ENCODE measurements at places on chromosomes 7 and 10. TPM values are rescaled to one million over a fixed set of nuclear protein-coding genes. Genes with fewer than 3 reads are reported as not detected.

RBP4 gene
- 10.4 TPM for total RNA-seq

C7orf33 gene
- not detected for total RNA-seq

SLC18A3 gene
- total RNA-seq, result not detected

MICU1 gene
- total RNA-seq, result 62.7 TPM

CFAP46 gene
- 1.7 TPM for total RNA-seq

CALHM3 gene
- total RNA-seq, result 0.45 TPM

IFIT1B gene
- not detected for total RNA-seq

NAT16 gene
- total RNA-seq, result 0.17 TPM

TMEM213 gene
- total RNA-seq, result not detected

UTF1 gene
- total RNA-seq, result not detected

TUBB8 gene
- total RNA-seq, result 0.11 TPM

MAGI2 gene
- 0.45 TPM for total RNA-seq

SH3PXD2A gene
- 1.7 TPM for total RNA-seq

KIF11 gene
- total RNA-seq, result 44.0 TPM

ZSCAN21 gene
- 11.6 TPM for total RNA-seq

CCDC186 gene
- total RNA-seq, result 7.0 TPM

PVRIG gene
- total RNA-seq, result not detected

EGFR gene
- total RNA-seq, result 105 TPM

RASSF4 gene
- total RNA-seq, result 1.5 TPM

SH2D4B gene
- not detected for total RNA-seq

UBE2D1 gene
- total RNA-seq, result 26.2 TPM

PCLO gene
- 0.91 TPM for total RNA-seq

TRPV6 gene
- total RNA-seq, result not detected

GJD4 gene
- not detected for total RNA-seq

TMEM236 gene
- 0.08 TPM for total RNA-seq

KMT2E gene
- total RNA-seq, result 14.9 TPM

HOGA1 gene
- 1.1 TPM for total RNA-seq

PON1 gene
- 0.28 TPM for total RNA-seq

CARD11 gene
- total RNA-seq, result 1.3 TPM

NEBL gene
- total RNA-seq, result 2.7 TPM

IQUB gene
- total RNA-seq, result 0.13 TPM

PLAC9 gene
- not detected for total RNA-seq

AQP1 gene
- total RNA-seq, result 0.44 TPM

CUL1 gene
- total RNA-seq, result 52.4 TPM

TRIL gene
- total RNA-seq, result not detected

NPY4R2 gene
- total RNA-seq, result 30.4 TPM

C10orf53 gene
- total RNA-seq, result not detected

CHST15 gene
- total RNA-seq, result 9.0 TPM

FLNC gene
- 4.9 TPM for total RNA-seq

ZNF716 gene
- not detected for total RNA-seq

ITIH5 gene
- 0.08 TPM for total RNA-seq

XRCC2 gene
- 6.9 TPM for total RNA-seq

GNGT1 gene
- total RNA-seq, result not detected

UNCX gene
- 0.07 TPM for total RNA-seq

NANOS1 gene
- 2.8 TPM for total RNA-seq

NUTM2E gene
- total RNA-seq, result 0.39 TPM

RBAK gene
- 7.1 TPM for total RNA-seq

AKR1C2 gene
- total RNA-seq, result 3,442 TPM

PMS2 gene
- total RNA-seq, result 15.3 TPM

PTER gene
- 11.9 TPM for total RNA-seq

SPDYE16 gene
- total RNA-seq, result not detected

C7orf57 gene
- 0.25 TPM for total RNA-seq

IMPDH1 gene
- total RNA-seq, result 93.1 TPM

PRR15 gene
- total RNA-seq, result 1.5 TPM

PSD gene
- 0.72 TPM for total RNA-seq

PTPRN2 gene
- total RNA-seq, result 0.91 TPM

WDR86 gene
- total RNA-seq, result 0.20 TPM
